ENCODE measurements at places on chromosomes 5 and 9.
A peak's percentile ranks its signal among the peaks of the same experiment; 100 is the strongest.

DNA sequence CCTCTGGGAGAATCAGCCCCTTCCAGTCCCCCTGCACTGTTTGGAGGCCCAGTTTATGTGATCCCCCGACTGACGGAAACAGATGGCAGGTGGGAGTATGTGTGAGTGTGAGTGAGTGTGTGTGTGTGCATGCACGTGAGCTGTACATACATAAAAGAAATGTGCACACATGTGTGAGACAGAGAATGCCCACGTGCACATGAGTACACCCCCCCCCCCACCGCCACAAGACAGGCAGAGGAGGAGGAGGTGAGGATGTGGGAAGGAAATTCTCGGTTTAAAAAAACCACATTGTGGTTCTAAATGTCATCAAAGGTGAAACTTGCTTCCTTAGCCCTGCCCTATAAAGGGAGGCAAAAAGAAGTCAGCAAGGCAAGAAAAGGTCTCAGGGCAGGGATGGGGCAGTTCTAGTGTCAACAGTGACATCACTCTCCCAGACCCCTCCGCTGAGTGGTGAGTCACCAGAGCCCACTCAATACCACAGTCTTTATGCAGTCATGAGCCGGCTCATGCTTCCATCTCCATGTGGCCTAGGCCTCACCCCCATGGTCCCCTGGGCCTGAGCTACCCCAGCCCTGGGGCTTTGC lies 79.2 kb upstream of the HSPA9 start:
- peak; percentile 41 for DNase-seq

DNA sequence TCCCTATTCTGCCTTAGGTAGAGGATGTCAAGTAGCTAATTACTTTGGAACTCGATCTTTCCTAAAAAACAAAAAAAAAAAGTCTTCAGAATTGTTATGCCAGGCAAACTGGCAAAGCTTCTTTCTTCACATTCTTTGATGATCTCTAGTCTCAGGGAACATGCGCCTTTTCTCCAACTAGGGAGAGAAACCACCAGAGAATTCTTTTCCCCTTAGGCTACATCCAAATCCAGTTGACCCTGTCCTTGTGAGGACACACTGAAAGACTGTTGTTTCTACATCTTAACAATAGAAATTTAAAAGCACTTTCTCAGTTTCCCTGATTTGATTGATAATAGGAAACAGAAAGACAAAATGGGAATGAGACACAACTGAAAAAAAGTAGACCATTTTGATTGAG lies 94.7 kb upstream of the ITGA2 start:
- no peak for DNase-seq

- DNase-seq, result no peak
These were observed 300.0 kb downstream of the PIK3R1 start for GRCh38 chr5:68515514-68515913.

- DNase-seq, result no peak
These were observed 70.0 kb downstream of the EXOSC2 start for GRCh38 chr9:130763331-130764171.

DNA sequence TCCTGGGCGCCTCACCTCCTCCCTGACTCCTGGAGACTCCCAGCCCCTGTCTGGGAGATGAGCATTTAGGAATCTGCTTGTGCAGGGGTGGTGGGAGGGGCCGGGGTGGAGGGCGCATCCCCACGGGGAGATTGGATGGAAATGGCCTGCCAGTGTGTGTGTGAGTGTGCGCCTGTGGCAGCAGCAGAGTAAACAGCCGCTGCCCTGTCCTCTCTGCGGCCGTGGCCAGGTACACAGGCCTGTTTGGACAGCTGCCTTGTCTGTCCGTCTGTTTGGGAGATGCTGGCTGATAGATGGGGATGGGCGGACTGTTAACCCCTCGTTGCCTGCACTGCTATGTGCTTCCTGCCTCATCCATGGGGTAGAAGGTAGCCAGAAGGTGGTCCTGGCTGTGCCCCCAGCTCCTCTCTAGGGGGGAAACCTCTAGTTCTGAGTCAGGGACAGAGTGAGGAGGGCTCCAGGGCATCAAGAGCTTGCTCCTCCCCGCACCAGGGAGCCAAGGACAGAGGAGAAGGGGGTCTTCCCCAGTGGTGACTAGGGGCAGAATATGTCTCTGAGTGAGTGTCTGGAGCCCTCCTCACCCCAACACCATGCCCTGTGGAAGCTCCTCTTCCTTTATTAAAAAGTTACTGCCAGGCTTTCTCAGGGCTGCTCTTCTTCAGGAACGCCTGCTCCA lies 60.1 kb downstream of the LMX1B start:
- no peak for DNase-seq

- DNase-seq, result no peak
These were observed 180.5 kb upstream of the SH3GL2 start for GRCh38 chr9:17398350-17398749.

GRCh38 chr9:123542435-123543225 lies 186.6 kb downstream of the CRB2 start:
- no peak for DNase-seq

DNA sequence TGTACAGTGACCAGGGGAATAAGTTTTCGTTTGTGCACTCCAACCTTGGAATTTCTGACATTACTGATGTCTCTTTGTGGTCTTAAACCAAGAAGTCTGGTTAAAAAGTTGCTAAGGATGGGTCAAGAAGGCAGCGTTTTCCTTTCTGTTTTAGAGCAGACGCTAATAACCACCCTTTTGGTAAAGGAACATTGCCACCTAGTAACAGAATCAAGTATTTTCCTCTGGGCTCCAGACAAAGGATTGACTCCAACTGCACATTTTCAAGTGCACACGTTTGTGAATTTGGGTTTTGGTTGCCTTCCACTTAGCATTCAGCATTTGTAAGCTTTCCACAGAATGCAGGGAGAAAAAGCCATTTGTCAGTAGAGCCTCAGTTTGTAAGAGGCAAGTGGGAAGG lies 22.2 kb upstream of the CEP78 start:
- DNase-seq, result no peak

GRCh38 chr9:74711341-74711740 lies 176.4 kb downstream of the TRPM6 start:
- DNase-seq, result no peak

- DNase-seq, result no peak
These were observed 101.8 kb downstream of the CAMSAP1 start for GRCh38 chr9:135805422-135806022.

DNA sequence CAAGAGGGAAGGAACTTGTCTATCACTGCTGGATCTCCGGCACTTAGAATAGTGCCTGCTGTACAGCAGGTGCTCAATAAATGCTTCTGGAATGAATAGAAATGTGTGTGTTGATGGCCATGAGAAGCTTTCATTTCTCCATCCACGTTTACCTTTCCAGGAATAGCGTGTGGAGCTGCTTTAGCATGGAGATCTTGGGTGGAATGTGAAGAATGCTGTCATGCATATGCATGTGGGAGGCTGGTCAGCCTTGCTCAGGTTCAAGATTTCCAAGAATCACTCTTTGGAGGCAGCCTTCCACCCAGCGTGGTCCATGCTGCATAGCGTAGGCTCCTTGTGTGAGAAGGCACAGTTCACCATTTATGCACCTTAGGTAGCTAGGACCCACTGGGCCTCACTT lies 19.2 kb downstream of the COL15A1 start:
- peak; percentile 54 for DNase-seq

- DNase-seq, result no peak
These were observed 1.5 kb downstream of the FCN1 start for GRCh38 chr9:134916161-134916665.

- no peak for DNase-seq
These were observed 10.4 kb downstream of the LHX3 start for GRCh38 chr9:136194540-136194939.

DNA sequence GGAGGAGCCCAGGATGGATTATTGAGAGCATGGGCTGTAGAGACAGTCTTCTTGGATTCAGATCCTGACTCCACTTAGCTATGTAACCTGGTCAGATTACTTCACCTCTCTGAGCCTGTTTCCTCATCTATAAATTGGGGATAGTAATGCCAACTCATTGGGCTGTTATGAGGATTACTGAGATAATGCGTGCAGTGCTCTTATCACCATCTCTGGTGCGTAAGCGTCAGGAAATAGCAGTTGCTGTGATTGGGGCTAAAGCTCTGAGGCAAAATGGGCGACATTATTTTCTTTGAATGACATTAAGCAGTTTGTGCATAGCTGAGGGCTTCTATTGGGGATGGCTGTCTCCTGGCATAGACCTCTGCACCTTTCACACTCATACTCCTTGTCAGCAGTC lies 995 bp upstream of the MSMP start:
- no peak for DNase-seq

DNA sequence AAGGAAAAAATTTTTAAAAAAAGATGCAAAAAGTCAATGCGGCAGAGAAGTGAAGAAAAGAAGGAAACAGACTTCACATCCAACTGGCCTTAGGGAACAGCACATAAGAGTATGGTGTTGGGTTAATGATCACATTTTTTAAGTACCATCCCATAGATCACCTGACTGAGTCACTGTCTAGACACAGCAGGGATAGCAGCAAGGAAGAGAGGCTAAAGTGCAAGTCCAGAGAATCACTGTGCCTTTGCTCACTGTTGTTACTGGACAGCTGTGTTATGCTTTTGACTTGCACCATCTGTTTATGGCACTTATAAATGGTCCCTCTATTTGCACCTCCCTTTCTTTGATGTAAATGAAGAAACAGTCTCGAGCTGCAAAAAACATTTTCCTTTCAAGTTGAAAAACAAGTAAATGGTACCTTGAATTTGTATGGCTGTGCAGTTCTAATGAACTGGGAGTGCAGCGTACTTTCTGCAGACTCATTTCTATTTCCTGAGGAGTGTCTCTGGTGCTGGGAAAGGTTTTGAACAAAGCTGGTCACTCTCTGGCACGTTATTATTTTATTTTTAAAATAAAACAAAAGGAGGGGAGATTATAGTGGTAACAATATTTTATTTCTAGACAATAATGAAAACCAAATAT lies 84.2 kb downstream of the TRPM6 start:
- no peak for DNase-seq

- DNase-seq, result peak; percentile 68
These were observed 63.9 kb downstream of the PCDH1 start for GRCh38 chr5:141814064-141814964.

DNA sequence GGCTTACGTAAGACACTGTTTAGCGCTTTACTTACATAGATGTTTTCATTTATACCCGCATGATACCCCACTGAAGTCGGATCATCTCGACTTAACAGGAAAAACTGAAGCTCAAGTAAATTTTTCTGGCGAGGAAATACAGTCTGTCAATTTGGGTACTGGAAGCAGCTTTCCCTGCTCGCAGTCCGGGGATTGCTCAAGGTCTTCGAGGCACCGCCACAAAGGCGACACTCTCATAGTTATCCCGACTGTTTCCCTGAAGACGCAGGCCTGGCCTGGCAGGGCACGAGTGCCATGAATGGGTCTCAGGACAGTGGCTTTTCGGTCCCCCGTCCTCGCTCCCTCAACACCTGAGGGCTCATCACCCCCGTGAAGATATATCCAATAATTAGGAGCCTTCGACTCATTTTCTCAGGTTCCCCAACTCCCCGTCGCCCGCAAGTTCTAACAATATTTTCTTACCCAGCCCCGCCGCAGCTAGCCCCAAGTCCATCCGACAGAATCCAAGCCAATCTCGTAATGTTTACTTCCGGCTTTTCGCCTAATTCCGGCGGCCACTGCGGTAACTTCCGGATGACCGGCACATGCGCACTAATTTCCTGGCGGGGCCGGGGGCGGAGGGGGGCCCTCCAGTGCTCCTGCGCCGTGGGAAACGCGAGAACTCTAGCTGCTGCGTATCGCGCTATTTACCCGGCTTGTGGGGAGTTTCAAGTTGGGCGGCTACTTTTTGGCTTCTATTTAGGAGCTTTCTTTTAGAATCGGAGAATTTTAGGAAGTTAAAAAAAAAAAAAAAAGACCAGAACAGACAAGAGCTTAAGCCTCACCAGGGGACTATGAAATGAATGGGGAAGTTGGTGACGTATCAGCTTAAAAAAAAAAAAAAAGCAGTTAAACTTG lies at the start of gene SLU7:
TSS of gene SLU7 (minus strand) at position 521 of the 897 bp plus-strand sequence. CDS start 3,787 bp downstream, outside the sequence.
- DNase-seq, result peak; percentile 89

DNA sequence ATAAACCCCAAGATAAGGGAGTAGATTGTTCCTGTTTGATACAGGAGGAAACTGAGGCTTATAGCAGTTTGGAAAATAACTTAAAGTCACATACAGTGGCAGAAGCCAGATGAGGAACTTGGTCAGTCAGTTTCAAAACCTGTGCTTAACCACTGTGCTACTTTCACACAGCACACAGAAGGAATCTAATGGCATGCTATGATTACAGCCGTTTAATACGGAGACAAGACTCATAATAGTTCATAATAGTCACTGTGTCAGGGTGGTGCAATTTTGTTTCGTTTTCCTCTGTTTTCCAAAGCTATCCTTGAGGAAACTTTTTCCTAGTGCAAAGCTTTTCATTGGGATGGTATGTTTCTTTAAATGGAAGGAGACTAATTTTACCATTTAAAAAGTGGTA lies 112.3 kb downstream of the GCNT1 start:
- DNase-seq, result peak; percentile 22

- no peak for DNase-seq
These were observed 150.2 kb downstream of the SGCD start for GRCh38 chr5:156477196-156477595.

DNA sequence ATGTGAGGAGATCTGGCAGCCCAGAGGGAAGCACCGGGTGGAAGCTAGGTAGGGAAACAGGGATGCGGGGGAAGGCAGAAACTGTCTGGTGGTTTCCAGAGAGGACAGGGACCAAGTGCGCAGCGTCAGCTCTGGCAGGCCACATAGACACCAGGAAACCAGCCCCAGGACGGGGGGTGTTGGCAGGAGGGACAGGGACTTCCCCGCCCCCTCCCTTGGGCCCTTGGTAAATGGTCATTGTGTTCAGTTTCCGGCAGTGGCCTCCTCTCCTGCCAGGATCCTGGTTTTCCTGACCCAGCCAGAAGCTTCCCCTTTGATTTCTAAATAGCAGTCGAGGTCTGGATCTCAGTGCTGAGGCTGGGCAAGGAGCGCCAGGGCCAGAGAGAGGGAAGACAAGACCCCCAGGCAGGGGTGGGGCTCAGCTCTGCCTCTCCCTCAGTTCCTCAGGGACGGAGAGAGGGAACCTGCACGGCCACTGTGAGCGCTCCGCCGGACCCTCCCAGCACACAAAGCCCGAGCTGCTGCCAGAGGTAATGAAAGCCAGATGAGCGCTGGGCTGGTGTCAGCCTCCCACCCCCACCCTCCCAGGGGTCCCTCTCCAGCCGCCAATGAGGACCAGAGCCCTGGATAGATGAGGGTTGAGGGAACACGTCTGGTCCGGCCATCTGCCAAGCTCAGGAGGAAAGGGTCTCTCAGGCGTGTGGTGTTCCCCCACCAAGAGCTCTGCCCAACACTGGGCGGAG lies 1.8 kb downstream of the RALGDS start:
- no peak for DNase-seq

DNA sequence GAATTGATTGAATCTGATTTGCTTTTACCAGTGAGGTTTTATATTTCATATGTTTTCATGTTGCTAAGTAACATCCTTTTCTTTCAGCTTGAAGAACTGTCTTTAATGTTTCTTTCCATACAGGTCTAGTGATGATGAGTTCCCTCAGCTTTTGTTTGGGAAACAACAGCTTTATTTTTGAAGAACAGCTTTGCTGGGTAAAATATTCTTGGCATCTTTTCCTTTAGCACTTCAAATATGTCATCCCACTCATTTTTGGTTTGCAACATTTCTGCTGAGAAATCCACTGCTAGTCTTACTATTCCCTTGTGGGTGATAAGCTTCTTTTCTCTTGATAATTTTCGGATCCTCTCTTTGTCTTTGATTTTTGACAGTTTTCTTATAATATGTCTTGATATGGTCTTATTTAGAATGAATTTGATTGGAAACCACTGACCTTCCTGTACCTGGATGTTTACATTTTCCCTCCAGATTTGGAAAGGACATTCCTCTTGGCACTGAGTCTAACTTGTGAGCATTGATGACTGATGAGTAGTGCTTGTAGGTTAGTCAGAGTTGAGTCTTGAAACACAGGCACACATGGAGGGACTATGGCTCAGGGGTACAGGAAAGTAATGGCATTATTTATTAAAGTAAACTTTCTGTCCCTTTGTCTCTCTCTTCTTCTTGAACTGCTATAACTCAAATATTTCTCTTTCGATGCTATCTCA lies 220.3 kb downstream of the SPATA31D1 start:
- DNase-seq, result no peak
